ENCODE measurements at places on chromosomes 12 and 14. TPM values are rescaled to one million over a fixed set of nuclear protein-coding genes. Genes with fewer than 3 reads are reported as not detected.

The C14orf132 gene
- 4.3 TPM for total RNA-seq

DNA sequence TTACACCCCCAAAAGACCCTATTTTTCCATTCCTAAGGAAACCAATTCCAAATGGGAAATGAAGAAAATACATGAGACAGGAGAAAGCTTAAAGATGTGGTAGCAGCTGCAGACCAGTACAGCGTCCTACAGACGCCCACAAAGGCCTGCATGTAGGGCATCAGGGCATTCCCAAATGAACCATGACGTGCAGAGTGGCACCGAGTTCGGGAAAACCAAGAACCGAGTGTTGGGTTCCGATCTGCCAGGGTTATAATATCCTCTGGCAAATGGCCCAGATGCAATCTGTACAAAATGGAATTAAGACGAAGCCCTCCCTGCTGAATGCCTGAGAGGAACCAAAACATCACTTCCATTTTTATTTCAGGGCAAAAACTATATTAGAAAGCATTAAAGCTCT lies 34.4 kb upstream of the SELPLG start:
- no peak for DNase-seq

DNA sequence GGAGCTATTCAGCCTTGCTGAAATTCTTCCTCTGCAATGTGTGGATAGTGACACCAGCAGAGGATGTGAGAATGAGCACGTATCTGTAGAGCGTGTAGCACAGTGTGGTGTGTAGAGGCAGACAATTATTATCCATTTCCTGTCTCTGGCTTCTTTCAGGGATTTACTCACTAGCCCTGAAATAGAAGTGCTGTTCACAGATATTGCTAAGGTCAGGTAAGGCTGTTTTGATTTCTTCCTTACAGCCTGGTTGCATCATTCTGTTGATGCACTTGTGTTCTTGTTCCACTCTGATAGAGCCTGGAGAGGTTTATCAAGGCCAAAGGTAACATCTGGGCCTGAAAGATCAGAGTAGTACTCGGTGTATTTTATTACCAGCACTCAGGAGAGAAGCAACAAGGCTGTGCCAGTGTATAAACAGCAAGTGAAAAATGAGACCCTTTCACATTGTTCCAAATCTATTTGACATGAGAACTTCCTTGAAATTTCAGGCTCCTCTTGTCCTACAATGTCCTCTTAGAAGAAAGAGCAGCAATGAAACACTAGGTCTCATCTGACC lies 16.7 kb downstream of the ARG2 start:
- no peak for DNase-seq

GRCh38 chr12:62784576-62784975 lies 150.4 kb downstream of the PPM1H start:
- DNase-seq: no peak

All from naive thymus-derived CD8-positive, alpha-beta T cell (primary cell).